Activated gamma-delta T cell treated with Interleukin-2 at 50 U/mL for 16 hours (primary cell): ENCODE measurements at places on chromosomes 1 and 21.

- no peak for DNase-seq
These were observed 401 bp downstream of the UQCRH start for GRCh38 chr1:46303872-46304326.

DNA sequence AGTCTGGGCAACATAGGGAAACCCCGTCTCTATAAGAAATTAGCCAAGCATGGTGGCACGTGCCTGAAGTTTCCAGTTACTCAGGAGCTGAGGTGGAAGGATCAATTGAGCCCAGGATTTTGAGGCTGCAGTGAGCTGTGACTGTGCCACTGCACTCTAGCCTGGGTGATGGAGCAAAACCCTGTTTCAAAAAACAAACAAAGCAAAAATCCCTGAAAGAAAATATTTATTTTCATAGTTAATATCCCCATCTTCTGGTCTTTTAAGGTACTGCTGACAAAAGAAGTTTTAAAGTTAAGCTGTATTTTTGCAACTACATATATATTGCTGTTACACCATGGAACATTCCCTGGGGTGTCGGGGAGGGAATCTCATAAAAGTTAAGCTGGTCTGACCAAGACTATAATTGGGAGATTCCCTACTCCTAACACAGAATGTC lies 26.0 kb downstream of the VAMP4 start:
- no peak for DNase-seq

DNA sequence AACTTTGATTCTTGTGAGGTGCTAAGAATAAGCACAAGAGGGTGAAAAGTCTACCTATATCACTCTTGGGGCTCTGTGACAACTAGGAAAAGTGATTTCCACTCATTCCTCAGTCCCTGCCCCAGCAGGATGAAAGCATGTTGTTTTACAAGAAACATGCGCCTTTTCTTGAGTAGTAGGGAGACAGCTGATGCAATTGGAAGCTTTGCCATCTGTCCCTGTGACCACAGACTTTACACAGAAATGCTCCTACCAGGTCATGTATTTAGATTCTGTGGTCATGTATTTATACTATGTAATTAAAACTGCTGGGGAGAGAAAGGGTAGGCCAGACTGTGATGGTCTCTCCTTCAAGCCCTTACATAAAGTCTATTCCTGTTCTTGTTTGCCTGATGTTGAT lies 445.5 kb downstream of the PTPRC start:
- no peak for DNase-seq

DNA sequence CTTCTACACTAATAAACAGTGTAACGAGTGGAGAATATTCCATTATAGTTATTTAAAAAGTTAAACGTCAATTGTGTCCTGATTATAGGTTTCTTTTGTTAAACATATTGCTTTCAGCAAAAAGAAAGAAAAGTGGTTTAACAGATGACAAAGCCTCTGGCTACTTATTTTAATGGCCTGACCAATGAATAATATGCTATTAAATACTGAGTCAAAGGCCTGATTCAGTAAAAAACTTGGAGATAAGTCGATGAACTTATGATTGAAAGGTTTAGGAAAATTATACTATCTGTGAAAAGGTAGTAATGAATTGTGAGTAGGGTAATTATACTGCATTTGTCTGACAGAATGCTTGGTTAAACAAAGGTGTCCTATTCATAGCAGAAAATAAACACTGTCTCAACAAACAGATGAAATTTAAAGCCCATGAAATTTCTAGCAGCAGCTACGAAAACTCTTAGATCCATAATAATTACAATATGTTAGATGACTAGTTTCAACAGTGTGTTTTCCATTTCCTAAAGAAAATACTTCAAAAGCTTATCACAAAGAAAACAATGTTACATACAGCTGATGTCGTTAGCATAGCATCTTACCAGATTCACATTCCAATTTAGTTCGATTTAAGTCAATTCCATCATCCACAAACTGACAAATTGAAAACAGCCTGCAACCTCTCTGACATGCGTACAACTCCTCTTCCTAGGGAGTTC lies 6.2 kb downstream of the TMEM59 start:
- no peak for DNase-seq

DNA sequence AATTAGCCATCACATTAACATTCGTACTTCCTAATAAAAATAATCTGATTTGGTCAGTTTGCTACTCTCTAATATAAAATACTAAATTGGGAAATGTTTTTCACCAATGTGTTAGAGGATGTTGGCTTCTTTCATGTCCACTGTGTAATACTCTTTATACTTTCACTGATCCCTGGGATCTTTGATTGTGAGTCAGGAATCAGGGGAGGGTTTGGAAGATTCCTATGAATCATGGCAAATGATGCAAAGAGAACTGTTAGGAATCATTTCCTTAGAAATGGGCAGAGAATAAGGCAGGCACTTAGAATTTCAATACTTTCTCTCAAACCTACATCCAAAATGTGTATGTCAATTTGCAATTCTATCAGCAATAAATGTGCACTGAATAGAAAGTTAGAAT lies 31.0 kb downstream of the KRTAP24-1 start:
- DNase-seq, result no peak

- DNase-seq, result peak; percentile 63
These were observed 30.3 kb upstream of the CBR3 start for GRCh38 chr21:36104317-36105300.

GRCh38 chr1:219500327-219500897 lies 112.5 kb downstream of the ZC3H11B start:
- DNase-seq, result no peak

GRCh38 chr1:206941766-206942418 lies 4.4 kb downstream of the PIGR start:
- DNase-seq, result no peak

GRCh38 chr1:200628223-200628881 lies 7.8 kb upstream of the KIF14 start:
- DNase-seq, result peak; percentile 8

- DNase-seq, result no peak
These were observed 247.0 kb downstream of the KCNT2 start for GRCh38 chr1:196361112-196361714.

DNA sequence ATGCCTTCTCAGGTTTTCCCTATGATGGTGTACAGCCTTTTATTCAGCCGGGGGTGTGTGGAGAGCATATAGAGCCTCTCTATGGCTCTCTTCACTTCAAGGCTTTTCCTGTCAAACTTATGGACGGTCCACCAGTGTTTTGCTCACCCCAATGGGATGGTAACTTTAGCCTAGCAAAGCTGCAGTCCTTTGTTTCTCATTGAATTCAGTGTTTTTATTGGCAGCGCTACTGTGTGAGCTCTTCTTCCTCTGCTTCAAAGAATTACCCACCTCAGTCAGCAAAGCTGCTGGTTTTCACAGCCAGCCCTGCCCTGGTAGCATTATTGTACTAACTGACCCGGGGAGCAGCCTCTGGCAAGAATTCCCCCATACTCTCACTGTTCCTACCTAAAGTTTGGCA lies 145.3 kb upstream of the RRP15 start:
- no peak for DNase-seq

DNA sequence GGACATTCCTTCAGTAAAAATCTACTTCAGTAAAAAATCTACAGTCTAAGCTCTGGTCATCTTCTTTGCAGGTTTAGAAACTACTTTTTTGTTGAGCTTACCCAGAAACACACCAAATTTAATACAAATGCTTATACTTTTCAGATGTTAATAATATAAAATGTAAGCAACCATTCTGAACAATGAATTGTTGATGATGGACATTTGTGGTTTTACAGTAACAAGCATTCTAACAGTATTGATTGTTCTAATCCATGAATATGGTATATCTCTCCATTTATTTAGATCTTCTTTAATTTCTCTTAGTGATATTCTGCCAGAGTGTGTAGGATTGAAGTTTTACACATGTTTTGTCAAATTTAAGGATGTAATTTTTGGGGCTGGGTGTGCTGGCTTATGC lies 27.0 kb upstream of the SRSF10 start:
- no peak for DNase-seq

- DNase-seq, result no peak
These were observed 16.3 kb upstream of the RPS8 start for GRCh38 chr1:44759077-44759476.

GRCh38 chr1:64508629-64509028 lies 38.7 kb downstream of the CACHD1 start:
- no peak for DNase-seq

GRCh38 chr1:38622197-38622596 lies 237.4 kb downstream of the RRAGC start:
- DNase-seq, result no peak

DNA sequence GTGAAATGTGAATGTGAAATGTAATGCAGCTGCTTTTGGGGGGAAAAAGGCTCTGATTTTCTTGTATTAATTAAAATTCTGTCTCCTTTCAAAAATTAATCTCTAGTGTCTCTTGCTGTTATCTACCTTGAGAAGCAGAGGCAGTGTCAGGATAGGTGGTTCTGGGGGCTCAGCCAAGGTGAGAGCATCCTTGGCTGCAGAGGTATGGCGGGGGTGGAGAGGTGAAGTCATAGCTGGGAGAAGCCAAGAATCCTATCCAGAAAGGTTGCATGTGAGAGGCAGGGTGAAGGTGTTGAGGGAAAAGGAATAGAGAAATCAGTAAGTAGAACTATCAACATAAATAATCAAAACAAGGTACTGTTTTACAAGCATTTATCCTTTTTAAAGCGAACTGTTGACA lies 181.2 kb downstream of the CACNA1E start:
- no peak for DNase-seq

- DNase-seq, result no peak
These were observed 20.6 kb downstream of the PGLYRP3 start for GRCh38 chr1:153292185-153292584.

GRCh38 chr1:65965112-65965996 lies 172.7 kb downstream of the PDE4B start:
- DNase-seq, result no peak

DNA sequence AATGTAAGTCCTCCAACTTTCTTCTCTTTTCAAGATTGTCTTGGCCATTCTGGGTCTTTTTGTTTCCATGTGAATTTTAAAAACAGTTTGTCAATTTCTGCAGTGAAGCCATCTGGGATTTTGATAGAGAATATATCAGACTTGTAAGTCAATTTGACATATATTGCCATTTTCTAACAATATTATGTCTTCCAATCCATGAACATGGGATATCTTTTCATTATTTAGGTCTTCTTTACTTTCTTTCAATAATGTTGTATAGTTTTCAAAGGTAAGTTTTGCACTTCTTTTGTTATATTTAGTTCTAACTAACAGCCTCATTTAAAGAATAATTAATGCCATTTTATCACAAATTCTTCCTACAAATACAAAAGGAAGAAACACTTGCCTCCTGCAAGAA lies 73.4 kb downstream of the STUM start:
- no peak for DNase-seq

- DNase-seq, result no peak
These were observed 99.0 kb downstream of the ZBTB18 start for GRCh38 chr1:244150071-244150470.

DNA sequence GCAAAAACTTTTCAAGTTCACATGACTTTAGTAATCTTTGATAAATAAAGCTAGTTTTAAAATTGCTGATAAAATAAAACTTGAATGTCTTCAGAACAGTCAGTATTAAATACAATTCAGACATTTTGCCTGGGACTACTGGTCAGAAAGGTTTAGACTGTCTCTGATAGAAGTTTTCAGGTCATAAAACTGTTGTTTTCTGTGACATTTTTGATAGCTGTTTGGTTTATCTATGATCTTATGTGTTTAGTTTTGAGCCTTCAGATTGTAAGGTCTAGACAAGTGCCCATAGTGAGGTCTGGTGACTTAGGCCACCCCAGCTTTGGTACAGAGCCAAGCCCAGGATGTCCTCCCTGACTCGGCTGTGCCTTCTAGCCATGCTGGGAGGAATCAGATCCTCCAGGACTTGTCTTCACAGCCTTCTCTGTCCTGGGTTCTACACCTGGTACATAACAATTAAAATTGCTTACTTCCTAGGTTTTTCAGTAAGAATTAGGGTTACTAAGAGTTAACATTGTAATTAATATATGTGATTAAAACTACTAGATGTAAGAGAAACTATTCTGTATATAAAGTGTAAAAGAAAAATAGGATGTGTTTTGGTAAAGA lies 15.1 kb upstream of the DNAH14 start:
- no peak for DNase-seq

GRCh38 chr1:30257742-30258380 lies 465.5 kb downstream of the MATN1 start:
- DNase-seq, result no peak

GRCh38 chr1:198300451-198300850 lies 143.7 kb downstream of the NEK7 start:
- no peak for DNase-seq

DNA sequence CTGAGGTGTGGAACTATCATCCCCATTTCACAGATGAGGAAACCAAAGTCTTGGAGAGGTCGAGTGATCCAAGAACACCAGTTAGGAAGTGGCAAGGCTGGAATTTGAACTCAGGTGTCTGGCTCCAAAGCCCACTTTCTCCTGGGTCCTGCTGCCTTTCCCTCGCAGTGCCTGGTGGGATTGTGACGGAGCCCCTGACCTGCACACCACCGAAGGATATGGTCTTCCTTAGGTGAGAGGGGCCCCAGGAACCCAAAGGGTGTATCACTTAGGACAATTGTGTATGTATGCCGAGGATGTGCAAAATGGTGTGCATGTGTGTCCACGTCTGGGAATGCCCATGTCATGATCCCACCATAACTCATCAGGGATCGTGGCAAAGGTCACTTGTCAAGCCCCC lies 392.7 kb downstream of the MATN1 start:
- no peak for DNase-seq

DNA sequence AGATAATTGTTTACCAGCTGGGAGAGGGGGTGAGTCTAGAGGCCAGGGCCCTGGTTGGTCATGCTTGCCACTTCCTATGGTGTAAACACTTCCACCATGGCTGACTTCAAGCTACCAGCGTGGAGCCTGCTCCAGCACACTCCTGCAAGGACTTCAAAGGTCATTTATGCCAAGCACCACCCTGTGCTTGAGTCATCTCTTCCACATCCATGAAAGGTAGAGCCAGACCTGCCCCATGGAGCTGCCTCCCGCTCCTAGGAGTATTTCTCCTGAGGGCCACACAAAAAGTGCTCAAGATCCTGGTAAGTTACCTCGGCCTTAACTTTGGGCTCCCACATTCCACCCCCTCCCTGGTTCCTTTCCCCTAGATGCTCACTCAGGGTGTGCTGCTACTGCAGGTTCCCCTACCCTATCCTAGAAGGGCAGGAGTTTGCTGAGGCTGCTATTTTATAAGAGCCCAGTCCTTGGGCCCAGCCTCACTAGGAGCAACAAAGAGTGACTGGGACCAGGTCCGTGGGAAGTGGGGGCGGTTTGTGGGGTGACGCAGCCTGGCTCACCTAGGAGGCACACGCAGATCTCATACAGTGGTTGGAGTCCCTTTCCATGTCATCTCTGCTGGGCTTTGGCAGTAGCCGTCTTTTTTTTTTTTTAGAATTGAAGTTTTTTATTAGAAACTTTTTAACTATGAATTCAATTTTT lies 2.4 kb downstream of the RAB7B start:
- DNase-seq, result no peak
